ENCODE measurements at places on chromosomes 12 and 14.

DNA sequence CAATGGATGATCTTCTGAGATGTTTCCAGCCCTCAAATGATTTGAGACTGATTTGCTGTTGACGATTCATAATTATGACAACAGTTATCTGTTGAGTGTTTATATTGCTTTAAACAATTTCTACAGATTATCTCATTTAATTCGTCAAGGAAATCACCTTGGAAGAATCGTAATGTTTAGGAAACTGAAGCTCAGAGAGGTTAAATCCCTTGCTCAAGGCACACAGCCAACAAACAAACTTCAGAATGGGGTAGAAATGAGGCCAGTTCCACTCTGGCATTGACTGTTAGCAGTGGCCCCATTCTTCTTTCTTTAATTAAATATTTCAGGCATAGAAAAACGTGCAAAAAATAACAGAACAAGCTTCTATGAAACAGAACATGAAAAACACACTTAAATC is 4.0 kb upstream of the WSCD2 start:
- no peak for DNase-seq

DNA sequence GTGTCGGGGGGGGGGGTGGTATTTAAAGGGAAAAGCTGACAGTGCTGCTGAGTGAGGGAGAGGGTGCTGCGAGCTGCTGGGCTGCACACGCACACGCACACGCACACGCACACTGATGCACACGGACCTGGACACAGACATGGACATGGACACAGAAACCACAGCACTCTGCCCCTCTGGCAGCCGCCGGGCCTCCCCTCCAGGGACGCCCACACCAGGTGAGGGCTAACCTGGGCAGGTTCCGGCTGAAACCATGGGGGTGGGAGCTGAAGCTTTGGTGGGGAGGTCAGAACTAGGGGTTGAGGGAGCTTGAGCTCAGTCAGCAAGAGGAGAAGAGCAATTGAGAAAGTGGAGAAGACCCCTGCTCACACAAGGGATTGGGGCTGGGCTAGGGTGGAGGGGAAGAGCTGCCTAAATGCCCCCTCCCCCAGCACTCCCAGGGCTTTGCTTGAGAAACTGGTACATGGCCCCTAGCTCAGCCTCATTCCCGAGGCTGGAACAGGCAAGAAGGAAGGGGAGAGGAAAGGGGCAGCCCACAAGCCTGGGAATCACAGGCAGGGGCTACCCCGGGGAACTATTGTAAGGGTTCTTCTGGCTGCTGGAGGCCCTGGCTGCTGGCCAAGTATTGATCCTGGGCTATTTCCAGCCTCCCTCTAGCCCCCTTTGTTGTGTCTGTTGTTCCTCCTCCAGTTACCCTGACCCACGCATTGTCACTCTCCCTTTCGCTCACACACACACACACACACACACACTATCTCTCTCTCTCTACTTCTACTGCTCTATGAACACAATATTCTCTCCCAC is at the start of gene REM2:
REM2 (plus strand) TSS at position 50 of the 804 bp plus-strand sequence; CDS start at position 116, 66 bp downstream.
- no peak for DNase-seq

- peak; percentile 97 for DNase-seq
These were observed at the start of gene ANAPC7 for GRCh38 chr12:110403146-110403975. ANAPC7 (minus strand) TSS chr12:110403708; CDS start chr12:110403627, 81 bp downstream.

- DNase-seq: no peak
These were observed 16.3 kb upstream of the MYO1H start for GRCh38 chr12:109331301-109331952.

DNA sequence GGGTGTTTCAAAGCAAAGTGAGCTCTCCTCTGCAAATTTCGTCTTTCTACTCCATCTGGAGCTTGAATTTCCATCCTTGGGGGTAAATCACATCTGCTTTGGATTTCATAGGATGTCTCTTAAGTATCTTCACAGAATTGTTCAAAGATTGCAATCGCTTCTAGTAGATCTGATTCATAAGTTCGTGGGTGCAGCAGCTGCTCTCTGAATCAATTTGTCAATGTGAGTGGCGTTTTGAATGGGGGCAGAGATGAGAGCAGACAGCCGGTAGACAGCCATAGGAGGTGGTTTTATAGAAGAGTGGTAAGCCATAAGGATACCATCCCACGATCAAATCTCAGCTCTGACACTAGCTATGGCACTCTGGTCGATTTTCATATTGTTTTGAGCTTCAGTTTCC is 146.0 kb upstream of the RPH3A start:
- no peak for DNase-seq

DNA sequence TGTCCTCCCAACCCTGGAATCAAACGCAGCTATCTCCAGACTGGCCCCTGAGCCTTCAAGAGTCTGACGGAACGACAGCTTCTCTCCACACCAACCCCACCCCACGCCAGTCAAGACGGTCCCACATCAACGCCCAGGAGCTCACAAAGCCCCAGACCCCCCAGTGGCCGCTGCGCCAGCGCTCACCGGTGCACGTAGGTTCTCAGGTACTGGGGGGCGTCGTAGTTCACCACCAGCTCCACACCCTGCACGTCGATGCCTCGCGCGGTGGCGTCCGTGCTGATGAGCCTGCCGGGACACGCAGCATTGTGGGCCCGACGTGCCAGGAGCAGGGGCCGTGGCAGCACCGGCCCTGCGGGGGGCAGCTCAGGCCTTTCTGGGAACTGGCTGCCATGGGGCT is 4.2 kb downstream of the DDX51 start:
- no peak for DNase-seq

DNA sequence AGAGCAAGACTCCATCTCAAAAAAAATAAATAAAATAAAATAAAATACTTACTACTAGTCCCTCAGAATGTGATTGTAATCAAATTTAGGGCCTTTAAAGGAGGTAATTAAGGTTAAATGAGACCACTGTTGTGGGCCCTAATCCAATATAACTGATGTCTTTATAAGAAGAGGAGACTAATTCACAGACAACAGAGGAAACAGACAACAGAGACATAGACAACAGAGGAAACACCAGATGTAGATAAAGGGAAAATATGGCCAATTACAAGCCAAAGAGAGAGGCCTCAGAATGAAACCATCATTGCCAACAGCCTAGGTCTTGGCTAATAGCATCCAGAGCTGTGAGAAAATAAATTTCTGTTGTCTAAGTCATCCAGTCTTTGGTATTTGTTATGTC is 669.0 kb upstream of the FOXG1 start:
- no peak for DNase-seq

DNA sequence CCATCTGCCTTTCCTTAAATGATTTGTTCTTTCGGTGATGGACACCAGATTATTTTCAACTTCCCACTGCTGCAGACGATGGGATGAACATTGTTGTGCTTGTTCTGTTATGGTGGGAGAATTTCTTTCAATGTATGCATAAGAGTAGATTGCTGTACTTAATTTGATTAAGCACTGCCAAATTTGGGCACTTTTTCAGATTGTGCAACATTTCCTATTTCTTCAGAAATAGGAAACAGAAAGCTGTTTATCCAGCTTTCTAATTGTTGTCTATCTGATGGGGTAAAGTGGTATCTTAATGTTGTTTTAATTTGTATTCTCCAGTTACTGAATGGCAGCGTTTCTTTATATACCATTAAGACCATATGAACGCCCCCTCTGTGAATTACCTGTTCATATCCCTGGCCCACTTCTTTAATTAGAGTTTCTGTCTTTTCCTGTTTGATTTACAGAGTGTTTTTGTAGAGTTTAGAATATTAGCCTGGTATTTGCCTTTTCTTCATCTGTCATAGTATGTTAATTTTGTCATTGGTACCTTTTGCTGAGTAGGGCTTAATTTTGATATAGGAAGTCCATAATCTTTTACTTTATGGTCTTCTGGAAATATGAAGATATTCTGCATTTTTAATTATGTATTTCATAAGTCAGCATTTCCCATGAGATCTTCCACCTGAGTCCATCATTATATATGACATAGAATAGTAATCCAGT is 59.6 kb downstream of the DIP2B start:
- no peak for DNase-seq

GRCh38 chr12:14325716-14326343 is 39.7 kb upstream of the ATF7IP start:
- no peak for DNase-seq

GRCh38 chr14:47935332-47935731 is 259.9 kb upstream of the MDGA2 start:
- DNase-seq: no peak

DNA sequence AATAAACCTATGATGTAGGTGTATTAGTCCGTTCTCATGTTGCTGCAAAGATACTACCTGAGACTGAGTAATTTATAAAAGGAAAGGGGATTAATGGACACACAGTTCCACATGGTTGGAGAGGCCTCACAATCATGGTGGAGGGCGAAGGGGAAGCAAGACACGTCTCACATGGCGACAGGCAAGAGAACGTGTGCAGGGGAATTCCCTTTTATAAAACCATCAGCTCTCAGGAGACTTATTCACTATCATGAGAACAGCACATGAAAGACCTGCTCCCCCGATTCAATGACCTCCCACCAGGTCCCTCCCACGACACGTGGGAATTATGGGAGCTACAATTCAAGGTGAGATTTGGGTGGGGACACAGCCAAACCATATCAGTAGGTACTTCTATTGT is 58.7 kb upstream of the DICER1 start:
- DNase-seq: no peak

DNA sequence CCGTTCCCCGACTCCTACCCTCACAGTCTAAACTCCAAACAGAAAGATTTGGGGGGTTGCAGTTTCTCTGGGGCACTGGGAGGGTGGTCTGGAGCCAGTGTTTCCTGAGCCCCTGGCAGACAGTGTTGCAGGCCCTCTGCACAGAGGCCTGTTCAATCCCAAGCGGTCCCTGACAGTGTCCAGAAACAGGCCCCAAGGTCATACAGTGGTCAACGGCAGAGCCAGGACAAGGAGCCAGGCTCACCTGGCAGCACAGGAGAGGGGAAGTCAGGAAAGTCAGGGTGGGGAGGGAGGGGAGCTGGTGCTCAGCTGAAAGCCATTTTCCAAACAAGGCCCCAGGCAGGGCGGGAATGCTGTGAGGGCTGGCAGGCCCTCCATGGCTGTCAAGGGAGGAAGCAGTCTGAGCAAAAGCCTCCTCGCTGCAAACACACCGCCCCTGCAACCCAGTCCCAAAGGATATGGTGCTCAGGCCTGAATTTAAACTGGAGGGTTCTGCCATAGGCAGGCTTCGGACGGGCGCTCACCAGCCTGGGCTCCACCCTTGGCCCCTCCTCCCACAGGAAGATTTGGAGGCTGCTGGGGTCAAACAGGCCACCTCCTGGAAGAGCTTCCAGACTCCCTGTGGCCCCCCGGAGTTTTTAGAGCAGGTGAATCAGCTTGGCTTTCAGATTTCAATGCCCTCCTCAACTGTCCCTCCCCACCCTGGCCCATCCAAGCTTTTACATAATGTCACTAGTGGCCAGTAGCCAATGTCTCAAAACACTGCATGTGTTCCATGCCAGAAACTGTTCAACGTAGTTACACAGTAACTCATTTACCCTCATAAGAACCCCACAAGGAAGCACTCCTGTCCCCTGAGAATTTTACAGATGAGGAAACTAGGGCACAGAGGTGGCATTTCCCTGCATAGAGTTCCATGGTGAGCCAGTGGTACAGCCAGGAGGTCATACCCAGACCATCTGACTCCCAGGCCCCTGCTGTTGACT is 41.5 kb downstream of the CHGA start:
- DNase-seq: no peak

DNA sequence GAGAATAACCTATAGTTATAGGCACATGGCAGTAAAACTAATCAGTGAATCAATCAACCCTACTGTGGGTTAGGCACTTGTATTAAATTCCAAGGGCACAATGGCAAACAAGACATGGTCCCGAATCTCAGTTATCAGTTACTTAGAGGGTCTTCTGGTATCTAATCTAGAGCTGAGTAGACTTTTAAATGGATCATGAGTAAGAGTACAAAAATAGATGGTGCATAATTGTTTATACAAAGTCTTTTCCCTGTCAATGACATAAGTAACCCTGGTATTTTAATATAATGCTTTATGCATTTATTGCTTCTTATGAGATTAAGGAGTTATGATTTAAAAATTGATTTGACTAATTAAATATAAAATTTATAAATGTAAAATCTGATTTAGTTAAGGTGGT is 23.0 kb upstream of the KCNJ8 start:
- DNase-seq: no peak

DNA sequence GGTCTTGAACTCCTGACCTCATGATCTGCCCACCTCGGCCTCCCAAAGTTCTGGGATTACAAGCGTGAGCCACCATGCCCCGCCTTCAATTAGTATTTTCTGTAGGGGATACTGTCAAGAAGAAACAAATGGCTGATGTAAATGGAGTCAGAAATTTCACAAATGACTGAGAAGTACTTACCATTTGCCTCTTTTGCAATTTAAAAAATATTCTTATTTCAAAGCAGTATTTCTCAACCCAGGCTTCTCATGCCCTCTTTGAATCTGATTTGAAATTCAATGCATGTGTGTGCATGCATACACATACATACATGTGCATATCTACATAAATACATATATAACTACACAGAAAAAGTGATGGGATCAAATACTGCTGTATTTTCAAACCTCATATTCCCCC is 4.4 kb downstream of the PSMA6 start:
- no peak for DNase-seq

DNA sequence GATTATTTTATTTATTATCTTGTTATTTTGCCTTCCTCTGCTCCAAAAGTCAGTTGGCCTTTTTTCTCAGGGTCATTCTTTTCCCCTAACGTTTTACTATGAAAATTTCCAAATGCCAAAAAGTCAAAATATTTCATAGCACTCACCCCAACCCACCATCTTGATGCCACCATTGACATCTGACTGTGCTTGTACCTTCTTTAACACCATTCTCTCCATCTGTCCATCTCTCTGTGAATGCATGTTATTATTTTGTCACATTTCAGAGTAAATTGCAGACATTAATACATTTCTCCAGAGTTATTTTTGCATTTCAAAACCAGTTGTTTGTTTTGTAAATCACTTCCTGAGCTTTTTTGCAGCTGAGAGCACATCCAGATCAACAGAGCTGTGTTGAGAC is 38.6 kb downstream of the FOXN4 start:
- no peak for DNase-seq

GRCh38 chr14:78329371-78329770 is 159.2 kb downstream of the NRXN3 start:
- DNase-seq: no peak

DNA sequence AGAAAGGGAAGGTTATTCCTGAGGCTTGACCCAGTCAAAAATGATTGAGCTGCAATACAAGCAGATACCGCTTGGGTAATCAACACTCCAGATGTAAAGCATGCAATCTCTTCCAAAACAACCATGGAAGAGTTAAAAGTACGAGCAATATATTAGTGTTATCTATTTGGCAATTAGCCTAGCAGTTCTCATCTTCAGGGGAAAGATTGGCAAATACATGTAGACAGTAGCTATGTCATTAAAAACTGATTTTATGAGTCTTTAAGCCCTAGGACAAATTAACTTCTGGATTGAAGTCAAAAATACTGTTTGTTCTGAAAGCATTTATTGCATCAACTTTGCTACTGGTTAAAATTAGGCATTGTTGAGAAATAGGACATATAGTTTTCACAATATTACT is 9.3 kb upstream of the GYS2 start:
- no peak for DNase-seq

All from AG08395 (cell line).